ENCODE measurements at places on chromosomes 6 and 20. TPM values are rescaled to one million over a fixed set of nuclear protein-coding genes. Genes with fewer than 3 reads are reported as not detected.
A peak's percentile ranks its signal among the peaks of the same experiment; 100 is the strongest.

The NRN1 gene
- total RNA-seq: 0.17 TPM

- no peak for DNase-seq
Measured at GRCh38 chr20:48901326-48901725, 20.2 kb upstream of the ARFGEF2 start.

- no peak for DNase-seq
Measured at GRCh38 chr6:47106216-47106615, 64.1 kb upstream of the ADGRF1 start.

The BPIFB1 gene
- total RNA-seq: not detected

DNA sequence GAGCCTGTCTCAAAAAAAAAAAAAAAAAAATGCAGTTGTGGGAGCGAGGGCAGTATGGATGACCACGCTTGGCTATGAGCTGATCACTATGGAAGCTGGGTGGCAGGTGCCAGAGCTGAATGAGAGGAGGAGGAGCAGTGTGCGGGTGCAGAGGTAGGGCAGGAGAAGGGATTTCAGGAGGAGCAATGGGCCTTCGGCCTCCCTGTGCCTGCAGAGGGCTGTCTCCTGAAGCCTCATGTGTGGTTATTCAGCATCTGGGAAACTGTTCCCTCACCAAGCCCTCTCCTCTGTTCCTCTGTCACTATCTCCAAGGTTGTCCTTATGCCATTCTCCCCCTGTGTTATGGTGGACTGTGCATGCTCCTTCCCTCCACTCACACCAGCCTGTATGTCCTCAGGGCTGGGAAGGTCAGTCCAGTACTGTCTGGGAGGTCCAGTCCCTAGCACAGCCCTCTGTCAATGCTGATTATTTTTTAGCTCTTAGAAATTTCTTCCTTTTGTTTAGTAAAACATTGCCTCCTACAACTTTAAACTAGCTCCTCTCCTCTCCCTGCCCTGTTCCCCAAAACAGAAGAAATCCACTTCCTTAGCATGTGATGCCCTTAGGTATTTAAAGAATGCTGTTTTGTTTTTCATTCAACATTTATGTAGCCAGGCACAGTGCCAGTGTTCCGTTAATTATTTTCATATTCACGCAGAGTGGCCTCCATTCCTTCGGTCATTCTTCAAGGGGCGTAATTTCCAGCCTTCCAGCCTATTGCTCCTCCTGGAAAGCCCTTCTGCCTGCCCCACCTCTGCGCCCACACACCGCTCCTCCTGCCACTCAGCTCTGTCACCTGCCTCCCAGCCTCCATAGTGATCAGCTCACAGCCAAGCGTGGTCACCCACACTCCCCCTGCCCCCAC lies 48.9 kb downstream of the CNBD2 start:
- no peak for DNase-seq

GRCh38 chr6:155472886-155473285 lies 17.2 kb upstream of the NOX3 start:
- no peak for DNase-seq

The LY6G5C gene
- not detected for total RNA-seq

GRCh38 chr20:35616465-35617396 lies 1.1 kb downstream of the SPAG4 start:
- peak; percentile 32 for DNase-seq

DNA sequence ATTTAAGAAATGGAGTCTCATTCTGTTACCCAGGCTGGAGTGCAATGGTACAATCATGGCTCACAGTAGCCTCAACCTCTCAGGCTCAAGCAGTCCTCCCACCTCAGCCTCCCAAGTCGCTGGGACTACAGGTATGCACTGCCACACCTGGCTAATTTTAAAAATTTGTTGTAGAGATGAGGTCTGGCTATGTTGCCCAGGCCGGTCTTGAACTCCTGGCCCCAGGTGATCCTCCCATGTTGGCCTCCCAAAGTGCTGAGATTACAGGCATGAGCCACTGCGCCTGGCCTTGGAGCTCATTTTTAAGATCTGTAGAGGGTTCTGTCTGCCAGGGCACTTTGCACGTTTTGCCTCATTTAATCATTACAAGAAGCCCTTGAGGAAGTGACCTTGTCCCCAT lies 17.5 kb downstream of the ZC3H12D start:
- no peak for DNase-seq

DNA sequence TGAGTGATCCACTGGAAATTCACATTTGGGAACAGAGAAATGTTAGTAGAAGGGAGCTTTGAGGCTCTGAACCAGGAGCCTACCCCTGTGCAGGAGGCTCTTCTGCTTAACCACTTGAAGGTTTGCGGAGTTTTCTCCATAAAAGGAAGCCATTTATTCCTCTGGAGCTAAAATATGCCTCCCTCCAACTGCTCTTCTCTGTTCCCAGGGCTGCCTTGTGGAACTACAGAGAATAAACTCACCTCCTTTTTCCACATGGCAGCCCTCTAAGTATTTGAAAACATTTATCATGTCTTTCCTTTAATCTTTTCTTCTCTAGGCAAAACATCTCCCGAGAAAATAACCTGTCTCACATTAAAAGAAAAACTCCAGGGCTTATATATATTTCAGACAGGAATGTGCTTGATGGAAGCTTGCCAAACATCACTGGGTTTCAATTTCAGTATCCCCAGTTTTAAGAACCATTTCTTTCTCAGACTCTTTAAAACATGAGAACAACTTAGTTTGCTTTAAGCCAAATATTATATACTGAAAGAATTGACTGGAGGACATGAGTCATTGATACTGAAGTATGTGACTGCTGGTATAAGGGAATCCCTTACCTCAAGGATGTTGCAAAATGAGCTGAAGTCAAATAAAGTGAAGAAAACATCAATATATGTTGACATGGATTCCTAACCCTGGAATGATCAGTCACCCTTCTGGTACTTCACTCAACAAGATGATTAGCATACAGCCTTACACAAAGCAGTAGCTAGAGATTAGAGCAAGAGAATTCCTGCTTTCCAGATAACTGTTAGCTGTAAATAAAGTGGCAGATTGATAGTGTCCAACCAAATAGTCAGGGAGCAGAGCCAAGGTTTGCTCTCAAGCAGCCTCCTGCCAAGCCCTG lies 74.0 kb downstream of the ZBTB2 start:
- peak; percentile 69 for DNase-seq

The FAM209A gene
- not detected for total RNA-seq

DNA sequence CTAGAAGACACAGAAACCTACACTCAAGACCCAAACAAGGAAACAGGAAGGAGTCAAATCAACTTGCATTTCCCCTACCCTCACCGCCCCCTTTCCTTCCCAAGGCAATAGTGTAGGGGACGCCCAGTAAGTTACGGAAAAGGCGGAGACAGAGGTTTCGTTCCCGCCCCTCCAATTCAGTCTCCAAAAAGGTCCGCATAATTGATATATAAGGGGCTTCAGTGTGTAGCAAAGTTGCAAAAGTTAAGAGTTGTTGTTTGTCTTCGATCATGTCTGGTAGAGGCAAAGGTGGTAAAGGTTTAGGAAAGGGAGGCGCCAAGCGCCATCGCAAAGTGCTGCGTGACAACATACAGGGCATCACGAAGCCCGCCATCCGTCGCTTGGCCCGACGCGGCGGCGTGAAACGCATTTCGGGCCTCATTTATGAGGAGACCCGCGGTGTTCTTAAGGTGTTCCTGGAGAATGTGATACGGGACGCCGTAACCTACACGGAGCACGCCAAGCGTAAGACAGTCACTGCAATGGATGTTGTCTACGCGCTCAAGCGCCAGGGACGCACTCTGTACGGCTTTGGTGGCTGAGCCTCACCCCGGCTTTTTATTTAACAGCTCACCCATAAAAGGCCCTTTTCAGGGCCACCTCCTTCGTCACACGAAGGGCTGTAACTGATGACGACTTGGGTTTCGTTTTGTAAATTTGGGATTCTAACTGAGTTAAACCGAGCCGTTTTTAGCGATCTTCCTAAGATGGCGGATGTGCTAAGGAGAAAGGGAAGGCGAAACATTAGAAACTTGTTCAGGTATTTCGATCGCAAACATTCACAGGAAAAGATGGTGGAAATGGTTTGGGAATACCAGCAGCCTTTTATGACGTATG lies 124.6 kb upstream of the BTN3A2 start:
- DNase-seq: peak; percentile 34

DNA sequence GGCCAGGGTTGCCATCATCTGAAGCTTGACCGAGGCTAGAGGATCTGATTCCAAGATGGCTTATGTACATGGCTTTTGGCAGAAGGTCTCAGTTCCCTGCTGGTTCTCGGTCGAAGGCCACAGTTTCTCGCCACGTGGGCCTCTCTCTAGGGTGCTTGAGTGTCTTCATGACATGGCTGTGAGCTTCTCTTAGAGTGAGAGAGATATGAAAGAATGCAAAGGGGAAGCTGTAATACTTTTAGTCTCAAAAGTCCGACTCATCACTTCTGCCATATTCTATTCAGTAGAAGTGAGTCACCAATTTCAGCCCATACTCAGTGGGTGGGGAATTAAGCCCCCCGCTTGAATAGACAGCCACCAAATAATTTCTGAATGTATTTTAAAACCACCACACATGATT lies 94.2 kb downstream of the UTRN start:
- no peak for DNase-seq

DNA sequence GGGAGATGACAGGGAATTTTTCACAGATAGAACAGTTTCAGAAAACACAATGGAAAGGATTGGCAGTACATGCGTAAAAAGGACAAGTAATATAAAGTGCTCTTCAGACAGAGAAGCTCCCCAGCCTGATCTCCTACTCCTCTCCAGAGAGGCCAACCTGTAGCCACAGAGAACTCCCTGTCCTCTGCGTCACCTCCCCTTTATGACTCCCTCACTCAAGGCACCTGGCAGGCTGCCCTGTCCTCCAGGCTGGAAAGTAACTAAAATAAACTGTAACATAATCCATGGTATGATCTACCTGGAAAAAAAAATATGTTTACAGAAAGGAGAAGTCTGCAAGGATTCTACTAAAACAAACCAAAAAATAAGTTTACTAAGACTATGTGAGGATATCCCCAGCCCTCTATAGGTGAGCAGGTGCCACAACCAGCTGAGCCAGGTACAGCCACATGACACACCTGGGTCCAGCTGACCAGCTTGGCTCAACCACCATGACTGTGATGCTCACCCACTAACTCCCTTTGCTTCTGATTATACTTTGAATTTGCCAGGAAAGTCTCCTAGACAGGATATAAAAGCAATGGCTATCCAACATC lies 29.2 kb downstream of the MBOAT1 start:
- peak; percentile 83 for DNase-seq

DNA sequence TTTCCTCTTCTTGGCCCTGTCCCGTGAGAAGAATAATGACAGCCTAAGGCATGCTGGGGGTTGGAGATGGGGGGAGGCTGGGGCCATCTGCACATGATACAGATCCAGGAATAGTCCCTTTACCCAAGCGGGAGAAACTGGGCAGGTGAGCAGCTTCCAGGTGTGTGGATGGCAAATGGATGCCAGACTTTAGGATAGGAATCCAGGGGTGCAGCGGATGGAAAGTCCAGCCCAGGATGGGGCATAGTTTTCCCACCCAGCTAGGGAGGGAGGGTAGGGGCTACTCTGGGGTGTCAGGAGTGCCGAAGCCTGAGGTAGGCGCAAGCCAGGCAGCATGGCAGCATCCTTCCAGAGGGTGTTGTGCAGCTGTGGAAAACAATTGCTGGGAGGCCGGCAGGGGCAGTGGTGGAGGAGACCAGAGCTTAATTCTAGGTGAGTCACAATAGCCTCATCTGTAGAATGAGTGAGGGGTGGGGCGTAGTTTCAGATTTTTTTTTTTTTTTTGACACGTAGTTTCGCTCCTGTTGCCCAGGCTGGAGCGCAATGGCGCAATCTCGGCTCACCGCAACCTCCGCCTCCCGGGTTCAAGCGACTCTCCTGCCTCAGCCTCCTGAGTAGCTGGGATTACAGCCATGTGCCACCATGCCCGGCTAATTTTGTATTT lies 15.4 kb upstream of the FAM110A start:
- DNase-seq: peak; percentile 47

The HEY2 gene
- total RNA-seq: not detected

GRCh38 chr20:34459209-34459897 lies 56.9 kb upstream of the DYNLRB1 start:
- DNase-seq: no peak

- DNase-seq: no peak
Measured at GRCh38 chr6:39791850-39792539, at the start of gene DAAM2. DAAM2 (plus strand) TSS chr6:39792376; CDS start chr6:39856303, 63,927 bp downstream.

The BPIFB2 gene
- total RNA-seq: not detected

- no peak for DNase-seq
Measured at GRCh38 chr6:132733814-132734213, 20.0 kb upstream of the VNN1 start.

GRCh38 chr20:2879146-2879545 lies 5.9 kb downstream of the PTPRA start:
- DNase-seq: peak; percentile 30

DNA sequence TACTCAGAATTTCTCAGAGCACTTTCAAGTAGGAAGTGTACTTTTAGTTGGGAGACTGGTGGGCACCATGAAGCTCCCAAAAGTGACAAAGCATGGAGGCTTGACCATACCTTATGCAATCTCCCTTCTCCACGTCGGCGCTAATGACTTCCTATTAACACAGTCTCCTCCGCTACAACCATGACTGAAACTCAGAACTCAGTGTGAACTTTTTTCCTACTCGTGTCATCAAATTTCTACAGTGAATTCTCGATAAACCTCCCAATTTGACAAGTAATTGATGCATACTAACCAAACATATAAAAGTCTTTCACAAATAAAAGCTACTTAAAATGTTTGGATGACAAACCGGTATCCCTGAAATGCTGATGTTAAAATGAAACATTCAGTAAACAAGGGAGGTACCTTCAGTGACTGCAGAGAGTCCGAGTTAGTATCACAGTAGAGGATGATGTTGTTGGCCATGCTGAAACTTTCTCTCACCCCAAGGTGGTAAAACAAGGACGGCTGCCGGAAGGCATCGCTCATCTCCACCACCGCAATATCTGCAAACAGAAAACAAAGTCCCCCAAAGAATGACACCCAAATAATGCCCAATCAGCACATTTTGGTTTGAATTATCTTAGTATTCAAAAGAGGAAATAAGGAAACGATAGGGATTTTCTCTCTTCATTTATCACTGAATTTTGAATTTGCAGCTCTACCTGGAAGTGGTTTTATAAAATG lies 72.1 kb downstream of the MAP3K5 start:
- no peak for DNase-seq

The EYA2 gene
- total RNA-seq: 0.24 TPM

The ZBP1 gene
- not detected for total RNA-seq

The APCDD1L gene
- total RNA-seq: 1.7 TPM

DNA sequence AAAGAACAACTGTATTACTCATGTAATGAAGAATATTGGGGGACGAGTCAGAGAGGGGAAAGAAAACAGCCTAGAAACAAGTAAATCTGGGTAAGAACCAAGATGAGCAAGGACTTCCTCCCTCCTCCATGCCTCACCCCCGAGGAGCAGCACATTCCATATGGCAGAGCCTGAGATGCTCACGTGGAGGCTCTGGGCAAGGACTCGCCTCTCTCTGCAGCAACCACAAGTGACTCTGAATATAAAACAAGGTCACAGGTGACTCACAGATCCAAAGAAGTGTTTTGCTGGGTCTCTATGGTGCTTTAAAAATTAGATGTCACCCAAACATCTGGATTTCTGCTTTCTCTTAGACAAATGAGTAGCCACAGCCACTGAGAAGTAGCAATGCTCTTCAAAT lies 453.0 kb upstream of the SULF2 start:
- DNase-seq: peak; percentile 57

The SFTA2 gene
- total RNA-seq: not detected

Measured in mammary epithelial cell (primary cell).